NCI-H345 (cell line): ENCODE measurements at places on chromosomes 12 and 14.

DNA sequence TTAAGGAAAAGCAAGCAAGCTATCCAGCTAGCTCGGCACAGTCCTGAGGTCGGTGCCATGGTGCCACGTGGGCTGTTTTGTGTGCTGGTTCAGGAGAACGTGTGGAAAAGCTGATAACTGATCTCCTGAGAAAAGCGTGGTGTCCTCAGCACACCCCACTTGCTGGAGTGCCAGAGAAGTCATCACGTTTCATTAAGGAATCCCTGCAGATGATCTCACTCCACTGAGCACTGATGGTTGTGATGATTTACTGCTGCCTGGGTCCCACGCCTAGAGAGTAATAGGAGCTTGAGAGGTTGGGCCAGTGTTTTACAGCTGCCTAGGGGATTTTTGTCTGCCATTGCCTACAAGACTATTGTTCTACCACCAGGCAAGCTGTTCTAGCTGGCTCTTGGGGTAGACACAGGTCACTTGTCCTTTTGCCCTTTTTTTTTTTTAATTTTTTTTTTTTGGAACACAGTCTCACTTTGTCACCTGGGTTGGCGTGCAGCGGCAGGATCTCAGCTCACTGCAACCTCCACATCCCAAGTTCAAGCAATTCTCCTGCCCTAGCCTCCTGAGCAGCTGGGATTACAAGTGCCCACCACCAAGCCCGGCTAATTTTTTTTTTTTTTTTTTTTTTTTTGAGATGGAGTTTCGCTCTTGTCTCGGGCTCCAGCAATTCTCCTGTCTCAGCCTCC lies 42.3 kb upstream of the EVL start:
- DNase-seq: no peak

DNA sequence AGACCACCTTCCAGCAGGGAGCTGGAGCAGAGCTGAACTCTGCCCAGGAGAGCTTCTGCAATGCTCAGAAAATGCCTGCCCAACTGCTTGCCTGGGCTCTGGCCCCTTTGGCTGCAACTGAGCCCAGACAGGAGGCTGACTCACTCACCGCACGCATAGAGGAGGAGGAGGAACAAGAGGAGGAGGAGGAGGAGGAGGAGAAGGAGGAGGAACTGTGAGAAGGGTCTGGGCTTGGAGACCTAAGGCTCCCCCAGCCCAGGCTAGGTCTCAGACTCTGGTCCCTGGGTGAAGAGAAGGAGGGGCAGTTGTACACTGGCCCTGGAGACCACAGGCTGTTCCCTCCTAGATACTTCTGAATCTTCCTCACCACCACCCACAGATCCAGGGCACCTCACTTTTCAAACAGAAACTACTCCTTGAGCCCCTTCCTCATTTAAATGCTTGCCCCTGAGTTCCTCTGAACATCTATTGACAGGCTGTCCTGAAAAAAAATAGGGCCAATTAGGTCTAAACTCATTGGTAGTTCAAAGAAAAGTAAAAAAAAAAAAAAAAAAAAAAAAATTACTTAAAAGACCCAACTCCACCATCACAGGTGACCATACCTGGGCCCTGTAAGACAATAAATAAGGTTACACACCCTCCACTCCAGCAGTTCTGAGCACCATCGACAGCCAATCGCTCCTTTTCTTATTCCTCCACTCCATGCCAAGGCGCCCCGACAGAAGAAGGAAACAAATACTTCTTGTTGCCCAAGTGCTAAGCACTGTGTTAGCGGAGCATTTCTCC lies 674 bp downstream of the VDR start:
- no peak for DNase-seq

DNA sequence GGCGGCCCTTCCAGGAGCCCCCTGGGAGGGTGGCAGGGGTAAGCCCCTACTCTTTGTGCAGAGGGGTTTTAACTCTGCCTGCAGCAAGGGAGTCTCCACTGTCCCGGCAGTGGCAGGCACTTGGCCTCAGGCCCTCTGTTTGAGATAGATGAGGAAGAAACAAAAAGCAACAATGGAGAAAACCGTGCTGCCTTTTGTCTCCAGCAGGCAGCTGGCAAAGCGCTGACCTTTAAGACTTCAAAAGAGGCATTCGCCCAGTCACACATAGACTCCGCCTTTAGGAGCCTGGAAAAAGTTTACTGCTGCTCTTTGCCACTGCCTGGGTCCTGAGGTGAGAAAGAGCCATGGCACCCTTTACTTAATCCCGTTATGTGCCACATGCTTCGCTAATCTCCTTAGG lies 158.2 kb upstream of the NTF3 start:
- DNase-seq: no peak

GRCh38 chr12:120214626-120215356 lies 13.9 kb upstream of the RPLP0 start:
- DNase-seq: no peak

- peak; percentile 75 for DNase-seq
These were observed 364.8 kb downstream of the SNAPC1 start for GRCh38 chr14:62126879-62127478.

DNA sequence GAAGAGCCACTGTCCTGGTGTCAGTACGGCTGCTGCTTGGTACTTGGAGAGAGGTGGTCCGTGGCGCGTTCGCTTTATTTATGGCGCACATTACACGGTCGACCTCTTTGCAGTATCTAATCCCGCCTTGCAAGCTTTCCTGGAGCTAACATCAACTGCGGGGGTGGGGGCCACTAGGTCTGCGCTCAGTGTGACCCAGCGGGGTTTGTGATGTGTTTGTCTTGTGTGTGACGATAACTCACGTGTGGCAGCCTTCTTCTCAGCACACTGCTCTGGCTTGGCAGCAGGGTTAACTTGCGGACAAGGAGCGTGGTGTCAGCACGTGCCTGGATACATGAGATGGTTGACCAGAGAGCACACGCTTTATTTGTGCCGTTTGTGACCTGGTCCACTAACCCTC lies 122.2 kb upstream of the RTL1 start:
- DNase-seq: no peak

GRCh38 chr14:33056213-33056612 lies 117.5 kb downstream of the NPAS3 start:
- DNase-seq: no peak

GRCh38 chr12:11615481-11615880 lies 34.0 kb upstream of the ETV6 start:
- DNase-seq: peak; percentile 30
